Fibroblast of the conjunctiva (primary cell): ENCODE measurements at places on chromosomes 6 and 20.

DNA sequence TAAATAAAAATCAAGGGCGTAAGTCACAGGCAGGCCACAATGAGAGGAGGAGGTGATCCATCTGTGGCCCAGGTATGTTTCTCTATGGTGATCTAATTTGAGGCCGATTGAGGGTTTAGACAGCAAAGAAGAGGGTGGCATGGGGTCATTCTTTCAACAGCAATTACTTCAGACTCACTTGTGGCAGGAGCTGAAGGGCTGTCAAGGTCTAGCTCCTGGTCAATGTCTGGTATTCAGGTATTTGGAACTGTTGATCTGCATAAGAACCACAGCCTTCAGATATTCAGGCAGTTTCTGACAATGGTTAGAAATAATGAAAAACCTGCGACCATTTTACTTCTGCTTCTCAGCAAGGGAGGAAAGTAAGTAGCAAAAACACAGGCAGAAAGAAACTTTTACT lies 259.6 kb downstream of the FOXC1 start:
- DNase-seq: no peak

DNA sequence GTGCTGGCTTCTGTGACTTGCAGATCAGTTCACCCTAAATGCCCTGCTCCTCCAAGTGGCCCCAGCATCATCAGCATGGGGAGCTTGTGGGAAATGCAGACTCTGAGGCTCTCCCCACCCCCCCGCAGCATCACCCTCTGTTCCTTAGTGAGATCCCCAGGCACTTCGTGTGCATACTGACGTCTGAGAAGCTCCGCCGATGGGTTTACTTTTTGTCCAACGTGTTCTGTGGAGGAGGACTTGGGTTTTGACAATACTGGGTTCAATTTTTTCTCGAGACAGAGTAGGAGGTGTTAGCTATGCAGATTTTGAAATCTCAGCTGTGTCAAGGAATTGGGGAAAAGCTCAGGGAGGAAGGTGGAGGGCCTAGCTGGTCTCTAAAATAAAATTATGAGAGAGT lies 38.3 kb upstream of the ZNF831 start:
- DNase-seq: no peak

- no peak for DNase-seq
Measured at GRCh38 chr6:157634546-157634945, 188.5 kb upstream of the SNX9 start.

DNA sequence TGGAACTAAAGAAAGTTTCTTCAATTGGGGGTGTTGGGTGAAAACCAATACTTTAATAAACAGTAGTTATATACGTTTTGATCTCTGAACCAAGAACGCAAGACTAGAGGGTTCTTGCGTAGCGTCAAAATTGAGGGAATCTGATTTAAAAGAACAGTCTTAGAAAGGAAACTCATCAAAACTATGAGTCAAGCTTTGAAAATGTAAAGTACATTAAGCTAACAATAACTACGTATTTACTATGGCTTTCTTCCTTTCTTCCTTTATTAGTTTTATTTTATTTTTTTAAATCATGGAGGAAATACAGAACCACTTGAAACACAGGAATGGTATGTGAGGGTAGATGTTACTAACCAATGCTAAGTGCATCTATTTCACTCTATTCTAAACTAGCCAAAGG lies 287.0 kb upstream of the RSPO3 start:
- DNase-seq: no peak

DNA sequence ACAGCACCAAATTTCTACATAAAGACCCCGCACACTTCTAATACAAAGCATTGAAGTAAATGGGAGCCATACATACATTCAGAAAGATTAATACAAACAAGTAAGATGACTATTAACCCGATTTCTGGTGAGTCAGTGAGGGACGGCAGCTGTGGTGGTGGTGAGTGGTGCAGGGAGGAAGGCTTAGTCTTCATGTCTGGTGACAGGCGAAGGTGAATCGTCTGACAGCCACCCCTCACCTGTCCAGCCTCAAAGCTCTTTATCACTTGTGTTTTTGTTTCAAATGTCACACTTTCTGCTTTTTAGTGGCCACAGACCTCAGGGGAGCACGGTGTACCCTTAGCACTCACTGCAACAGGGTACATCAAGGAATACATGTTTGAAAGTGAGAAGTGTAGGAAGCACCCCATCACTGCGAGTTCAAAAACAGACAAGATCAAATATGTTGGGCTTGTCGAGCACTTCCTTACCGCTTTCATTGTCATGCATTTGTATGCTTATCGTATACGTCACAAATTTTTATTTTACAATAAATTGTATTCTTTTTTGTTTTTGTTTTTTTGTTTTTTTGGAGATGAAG lies 63.5 kb downstream of the IRF4 start:
- no peak for DNase-seq

DNA sequence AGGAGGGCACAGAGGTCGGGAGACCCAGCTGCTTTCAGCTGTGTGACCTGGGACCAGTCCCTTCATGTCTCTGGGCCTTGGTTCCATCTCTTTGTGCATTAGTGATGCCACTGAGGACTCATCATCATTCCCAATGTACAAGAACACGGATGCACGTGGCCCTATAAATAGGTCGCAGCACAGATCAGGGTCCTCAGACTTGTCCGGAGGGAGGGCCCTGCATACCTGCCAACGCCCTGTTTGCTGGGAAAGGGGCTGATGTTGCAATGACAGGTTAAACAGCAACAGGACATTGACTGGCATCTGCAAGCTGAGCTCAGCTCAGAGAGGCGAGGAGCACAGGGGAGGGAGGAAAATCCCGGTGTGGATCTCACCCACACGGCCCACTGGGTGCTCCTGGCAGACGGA lies 21.8 kb downstream of the TGM2 start:
- no peak for DNase-seq

- DNase-seq: no peak
Measured at GRCh38 chr6:52641826-52642225, 29.1 kb upstream of the TMEM14A start.
